Transverse colon (tissue), 4 donors: ENCODE measurements at places on chromosomes 12 and 14. TPM values are rescaled to one million over a fixed set of nuclear protein-coding genes. Genes with fewer than 3 reads are reported as not detected.
A peak's percentile ranks its signal among the peaks of the same experiment; 100 is the strongest.

CINP gene
- 18.1 TPM for total RNA-seq

DNA sequence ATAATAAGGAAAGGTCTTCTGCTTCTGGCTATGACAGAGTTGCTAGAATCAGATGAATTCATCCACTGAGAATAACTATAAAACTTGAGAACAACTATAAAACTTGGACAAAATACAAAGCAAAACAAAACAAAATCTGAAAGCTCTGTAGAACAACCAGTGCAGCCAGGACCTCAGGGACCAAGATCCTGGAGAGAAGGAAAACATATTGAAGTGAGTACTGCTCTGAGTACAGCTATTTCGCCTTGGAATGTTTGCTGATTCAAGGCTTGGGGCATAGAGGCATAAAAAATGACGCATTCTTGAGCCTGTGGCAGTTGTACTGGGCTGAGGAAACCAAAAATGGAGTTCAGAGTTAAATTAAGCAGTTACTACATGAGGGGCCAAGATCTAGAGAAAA lies 21.7 kb downstream of the FOXA1 start:
- DNase-seq: no peak

- no peak overlapping the region for H3K4me3 ChIP-seq
- H3K36me3 ChIP-seq: no peaks in the 10 kb centered on the region
- no peak overlapping the region for H3K27ac ChIP-seq
- no peaks in the 10 kb centered on the region for H3K4me1 ChIP-seq
- no peak for DNase-seq
These were observed 39.8 kb upstream of the EID3 start for GRCh38 chr12:104263580-104264358.

GRCh38 chr12:89833337-89834252 lies 125.0 kb upstream of the ATP2B1 start:
- no peak overlapping the region for H3K4me3 ChIP-seq
- H3K27me3 ChIP-seq: no peaks in the 10 kb centered on the region
- no peak for DNase-seq
- no peaks in the 10 kb centered on the region for H3K36me3 ChIP-seq
- no peaks in the 10 kb centered on the region for H3K4me1 ChIP-seq

GRCh38 chr12:19620222-19620621 lies 180.9 kb downstream of the AEBP2 start:
- no peaks in the 10 kb centered on the region for H3K27me3 ChIP-seq
- no peaks in the 10 kb centered on the region for H3K36me3 ChIP-seq
- DNase-seq: peak; percentile 77
- H3K4me1 ChIP-seq: no peaks in the 10 kb centered on the region
- H3K4me3 ChIP-seq: no peak overlapping the region
- no peak overlapping the region for H3K27ac ChIP-seq

DNA sequence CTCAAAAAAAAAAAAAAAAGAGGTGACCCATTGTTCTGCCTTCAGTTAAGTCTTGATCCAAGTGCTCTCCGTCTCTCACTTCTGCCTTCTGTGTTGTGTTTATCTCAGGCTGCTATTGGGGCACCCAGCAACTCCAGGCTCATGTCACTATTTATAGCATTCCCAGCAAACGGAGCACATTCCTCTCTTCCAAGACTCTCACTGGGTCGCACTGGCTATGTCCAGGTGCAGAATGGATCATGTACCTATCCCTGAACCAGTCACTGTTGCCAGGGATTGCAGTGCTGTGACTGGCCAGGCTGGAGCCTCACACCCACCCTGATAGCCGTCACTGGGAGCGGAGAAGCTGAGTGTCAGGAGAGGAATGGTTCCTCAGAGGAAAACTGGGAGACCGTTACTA lies 31.2 kb downstream of the RHOF start:
- H3K27me3 ChIP-seq: no peaks in the 10 kb centered on the region
- H3K27ac ChIP-seq: no peak overlapping the region
- H3K4me3 ChIP-seq: no peak overlapping the region
- DNase-seq: no peak
- H3K36me3 ChIP-seq: no peaks in the 10 kb centered on the region

DNA sequence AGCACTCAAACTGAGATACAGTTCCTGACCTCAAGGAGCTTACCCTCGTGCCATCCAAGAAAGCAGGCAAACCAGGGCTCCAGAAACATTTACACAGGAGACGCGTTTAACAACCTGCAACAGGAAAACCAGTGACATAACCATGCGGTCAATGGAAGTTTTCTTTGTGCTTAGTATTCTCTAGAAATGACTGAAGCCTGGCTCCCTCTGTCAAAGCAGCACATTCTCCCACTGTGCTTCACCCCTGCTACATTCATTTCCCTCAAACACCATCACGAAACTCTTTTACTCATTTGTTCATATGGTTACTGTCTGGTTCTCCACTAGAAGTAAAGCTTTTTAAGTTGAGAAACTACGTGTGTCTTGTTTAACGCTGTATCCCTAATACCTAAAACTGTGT lies 161.3 kb upstream of the CCND2 start:
- H3K4me3 ChIP-seq: no peak overlapping the region
- no peak overlapping the region for H3K27ac ChIP-seq
- no peaks in the 10 kb centered on the region for H3K36me3 ChIP-seq
- no peaks in the 10 kb centered on the region for H3K27me3 ChIP-seq
- H3K4me1 ChIP-seq: peaks cover 14% of the 10 kb centered on the region

FRS2 gene
- total RNA-seq: 48.6 TPM

DNA sequence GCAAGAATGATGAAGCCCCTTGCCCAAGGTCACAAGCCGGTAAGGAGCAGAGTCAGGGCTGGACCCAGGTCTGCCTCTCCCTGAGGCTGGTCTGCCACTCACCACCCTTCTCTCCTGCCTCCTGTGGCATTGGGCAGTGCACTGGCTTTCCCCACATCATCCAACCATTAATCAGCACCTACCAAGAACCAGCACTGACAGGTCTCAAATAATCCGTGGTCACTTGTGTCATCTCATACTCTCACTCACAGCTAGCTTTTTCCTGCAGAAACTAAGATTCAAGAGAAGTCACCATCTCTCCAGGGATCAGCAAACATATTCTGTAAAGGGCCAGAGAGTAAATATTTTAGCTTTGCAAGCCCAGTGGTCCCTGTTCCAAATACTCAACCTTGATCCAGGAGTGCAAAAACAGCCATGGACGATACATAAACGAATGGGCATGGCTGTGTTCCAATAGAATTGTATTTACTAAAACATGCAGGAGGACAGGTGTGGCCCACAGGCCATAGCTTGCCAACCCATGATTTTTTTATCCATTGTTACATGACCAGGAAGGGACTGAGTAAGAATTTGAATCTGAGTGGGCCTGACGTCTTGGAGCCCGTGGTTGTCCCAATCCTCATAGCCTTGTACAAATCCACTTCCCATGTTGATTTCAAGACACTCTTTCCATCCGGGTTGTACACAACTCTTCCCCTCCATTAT lies 374.2 kb downstream of the BCL11B start:
- no peak overlapping the region for H3K4me3 ChIP-seq
- no peaks in the 10 kb centered on the region for H3K36me3 ChIP-seq
- H3K4me1 ChIP-seq: no peaks in the 10 kb centered on the region
- no peaks in the 10 kb centered on the region for H3K27me3 ChIP-seq

FITM1 gene
- not detected for total RNA-seq

SLC4A8 gene
- total RNA-seq: not detected

- peak overlapping the region; percentile 90 for H3K27ac ChIP-seq
- no peak for DNase-seq
These were observed 17.6 kb upstream of the NR4A1 start for GRCh38 chr12:52033446-52034140.

DNA sequence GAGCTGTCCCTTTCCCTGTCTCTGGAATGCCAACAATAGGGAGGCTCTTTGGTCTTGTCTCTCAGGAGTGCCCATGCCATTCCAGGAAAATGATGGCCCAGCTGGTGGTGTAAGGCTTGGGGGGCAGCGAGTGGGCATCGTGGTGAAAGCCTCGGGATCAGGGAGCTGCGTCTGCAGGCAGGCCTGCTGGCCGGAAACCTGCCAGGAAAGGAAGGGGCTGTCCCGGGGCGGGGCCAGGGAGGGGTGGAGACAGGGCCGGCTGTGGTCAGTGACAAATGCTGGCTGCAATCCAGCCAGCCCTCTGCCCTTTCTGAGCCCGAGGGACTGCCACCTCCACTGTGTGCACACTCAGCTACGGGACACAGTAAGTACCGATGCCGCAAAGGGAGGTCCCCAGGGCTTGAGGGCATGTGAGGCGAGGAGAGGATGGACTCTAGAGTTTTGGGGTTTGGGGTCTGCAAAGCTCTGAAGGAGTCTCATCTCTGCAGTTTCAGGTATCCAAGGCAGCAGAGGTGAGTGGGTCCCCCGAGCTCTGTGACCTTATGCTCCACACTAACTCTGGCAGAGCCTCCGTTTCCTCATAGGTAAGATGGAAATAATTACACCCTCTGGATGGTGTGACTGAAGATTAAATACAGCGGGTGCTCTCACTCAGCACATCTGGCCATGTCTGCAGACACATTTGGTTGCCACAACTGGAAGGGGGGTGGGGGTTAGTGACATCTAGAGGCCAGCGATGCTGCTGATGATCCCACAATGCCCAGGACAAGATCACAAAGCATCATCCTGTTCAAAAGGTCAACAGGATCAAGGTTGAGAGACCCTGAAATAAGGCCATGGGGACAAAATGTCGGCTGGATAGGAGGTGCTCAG lies at the start of gene SERPINA5:
Gene SERPINA5 (plus strand): TSS at position 300 of the 873 bp plus-strand sequence. CDS start 5,937 bp downstream, outside the sequence.
- no peaks in the 10 kb centered on the region for H3K27me3 ChIP-seq
- no peak within 1 kb of the TSS for H3K27ac ChIP-seq
- H3K4me1 ChIP-seq: no peaks in the 10 kb centered on the region
- no peaks in the 10 kb centered on the region for H3K36me3 ChIP-seq
- H3K4me3 ChIP-seq: no peak within 1 kb of the TSS
- DNase-seq: no peak

DNA sequence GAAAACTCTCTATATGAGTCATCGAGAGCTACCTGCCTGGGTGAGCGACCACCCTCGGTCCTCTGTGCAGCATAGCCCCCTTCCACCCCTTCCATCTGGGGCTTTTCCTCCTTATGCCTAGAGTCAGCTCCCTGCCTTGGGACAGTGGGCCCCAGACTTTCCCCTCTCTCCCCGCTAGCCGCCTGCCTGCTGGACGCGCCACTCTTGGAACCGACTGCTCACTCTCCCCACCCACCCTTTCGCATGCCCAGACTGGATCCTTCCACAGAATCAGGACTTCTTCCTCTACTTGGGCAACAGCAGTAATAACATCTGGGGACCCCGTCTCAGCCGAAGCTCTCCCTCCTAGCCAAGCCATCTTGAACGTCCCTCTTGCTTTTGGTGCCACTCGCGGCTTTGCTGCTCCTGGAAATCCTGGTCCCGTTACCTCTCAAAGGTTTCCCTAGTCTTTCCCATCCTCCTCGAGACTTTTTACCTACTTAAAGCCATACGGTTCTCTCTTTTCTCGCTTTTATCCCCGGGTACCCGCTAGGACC lies 671 bp downstream of the ESYT1 start:
- H3K36me3 ChIP-seq: no peaks in the 10 kb centered on the region
- H3K27ac ChIP-seq: peak overlapping the region; percentile 98
- peak overlapping the region; percentile 75 for H3K4me3 ChIP-seq
- DNase-seq: peak; percentile 36
- no peaks in the 10 kb centered on the region for H3K27me3 ChIP-seq

LTBR gene
- total RNA-seq: 148 TPM

DNA sequence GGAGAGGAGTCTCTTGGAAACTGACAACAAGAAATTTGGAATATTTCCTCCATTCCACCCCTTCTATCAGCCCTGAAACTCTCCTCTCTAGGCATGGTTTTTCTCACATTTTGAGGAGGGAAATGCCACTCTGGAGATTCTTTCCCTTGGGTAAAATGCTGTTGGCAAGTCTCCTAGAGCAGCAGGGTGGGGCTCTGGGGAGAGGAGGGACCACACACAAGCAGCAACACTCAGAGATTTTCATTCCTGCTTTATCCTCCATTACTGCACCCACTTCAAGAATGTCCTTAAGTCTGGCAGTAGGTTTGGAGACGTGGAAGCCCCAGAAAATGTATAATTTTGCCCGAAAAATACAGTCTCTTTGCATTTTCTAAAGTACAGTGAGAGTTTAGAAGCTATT lies 130.8 kb upstream of the FLRT2 start:
- DNase-seq: no peak
- H3K4me3 ChIP-seq: no peak overlapping the region
- H3K36me3 ChIP-seq: no peaks in the 10 kb centered on the region
- no peaks in the 10 kb centered on the region for H3K4me1 ChIP-seq

CCDC88C gene
- total RNA-seq: 59.3 TPM

IGF1 gene
- 6.4 TPM for total RNA-seq

DNA sequence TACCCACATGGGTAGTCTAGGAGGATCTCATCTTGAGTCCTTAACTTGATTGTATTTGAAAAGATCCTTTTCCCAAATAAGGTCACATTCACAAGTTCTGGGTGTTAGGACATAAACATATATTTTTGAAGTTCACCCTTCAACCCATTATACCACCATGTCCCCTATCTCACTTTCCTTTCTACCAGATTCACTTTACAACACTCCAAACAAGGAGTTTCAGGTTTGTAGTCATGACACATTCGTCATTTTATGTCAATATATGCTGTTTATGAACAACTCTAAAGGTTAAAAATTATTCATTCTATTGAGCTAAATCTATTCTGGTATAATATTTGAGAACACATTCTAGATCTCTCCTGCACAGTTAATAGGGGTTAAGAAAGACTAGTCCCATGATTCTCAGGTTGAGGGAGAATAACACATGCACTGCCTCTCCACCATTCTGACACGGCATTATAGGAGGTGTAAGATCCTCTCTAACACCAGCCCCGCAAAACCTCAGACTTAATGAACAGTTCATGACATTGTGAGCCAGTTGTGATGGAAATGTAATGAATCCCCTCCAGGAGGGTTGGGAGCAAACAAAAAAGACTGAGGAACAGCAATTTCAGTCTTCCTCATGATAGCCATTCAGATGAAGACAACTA lies 72.0 kb upstream of the PSMA6 start:
- no peaks in the 10 kb centered on the region for H3K36me3 ChIP-seq
- DNase-seq: no peak
- no peaks in the 10 kb centered on the region for H3K27me3 ChIP-seq
- no peak overlapping the region for H3K27ac ChIP-seq
- H3K4me3 ChIP-seq: no peak overlapping the region

- no peaks in the 10 kb centered on the region for H3K27me3 ChIP-seq
- H3K36me3 ChIP-seq: no peaks in the 10 kb centered on the region
- no peak for DNase-seq
- H3K27ac ChIP-seq: no peak overlapping the region
- no peaks in the 10 kb centered on the region for H3K4me1 ChIP-seq
- no peak overlapping the region for H3K4me3 ChIP-seq
These were observed 642 bp upstream of the ACSM4 start for GRCh38 chr12:7303230-7303629.

DNA sequence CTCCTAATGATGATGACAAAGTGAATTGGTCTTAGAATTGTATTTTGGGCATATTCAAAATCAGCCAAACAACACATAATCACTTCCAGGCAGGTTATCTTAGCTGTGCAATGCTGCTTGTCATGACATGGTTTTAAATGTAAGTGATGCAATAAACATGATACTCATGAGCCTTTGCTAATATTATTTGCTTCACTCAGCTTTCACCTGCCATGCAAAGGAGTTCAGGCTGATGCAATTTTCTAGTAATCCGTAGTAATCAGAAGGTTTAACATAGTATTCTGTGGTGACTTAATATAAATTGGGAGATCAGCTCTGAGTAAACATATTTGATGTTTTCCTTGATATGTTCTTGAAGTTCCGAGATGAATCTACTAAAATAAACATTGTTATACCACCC lies 29.1 kb downstream of the TMEM260 start:
- no peak overlapping the region for H3K4me3 ChIP-seq
- no peak overlapping the region for H3K27ac ChIP-seq
- no peak for DNase-seq
- peaks cover 32% of the 10 kb centered on the region for H3K36me3 ChIP-seq

GRCh38 chr12:76226397-76226796 lies 121.8 kb downstream of the BBS10 start:
- DNase-seq: no peak
- H3K4me3 ChIP-seq: no peak overlapping the region
- no peaks in the 10 kb centered on the region for H3K27me3 ChIP-seq
- H3K4me1 ChIP-seq: no peaks in the 10 kb centered on the region
- H3K36me3 ChIP-seq: no peaks in the 10 kb centered on the region
